ENCODE measurements at places on chromosomes 12 and 14.

DNA sequence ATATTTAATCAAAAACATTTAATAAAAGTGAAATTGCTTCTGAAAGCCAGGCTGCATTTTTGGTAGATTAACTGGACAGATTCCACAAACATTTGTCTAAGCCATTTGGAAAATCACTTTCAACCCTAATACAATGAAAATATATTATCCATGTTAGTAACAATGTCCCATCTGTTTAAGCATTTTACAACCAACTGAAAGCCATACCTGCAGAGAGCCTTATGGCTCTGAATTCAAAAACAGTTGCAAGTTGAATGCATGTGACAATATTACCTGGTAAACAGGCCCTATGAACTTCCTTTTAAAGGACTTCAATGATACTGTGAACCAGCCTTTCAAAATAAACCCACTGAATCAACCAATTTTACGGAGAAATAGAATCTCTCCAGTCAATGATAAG lies 468.1 kb downstream of the BTG1 start:
- no peak for DNase-seq

DNA sequence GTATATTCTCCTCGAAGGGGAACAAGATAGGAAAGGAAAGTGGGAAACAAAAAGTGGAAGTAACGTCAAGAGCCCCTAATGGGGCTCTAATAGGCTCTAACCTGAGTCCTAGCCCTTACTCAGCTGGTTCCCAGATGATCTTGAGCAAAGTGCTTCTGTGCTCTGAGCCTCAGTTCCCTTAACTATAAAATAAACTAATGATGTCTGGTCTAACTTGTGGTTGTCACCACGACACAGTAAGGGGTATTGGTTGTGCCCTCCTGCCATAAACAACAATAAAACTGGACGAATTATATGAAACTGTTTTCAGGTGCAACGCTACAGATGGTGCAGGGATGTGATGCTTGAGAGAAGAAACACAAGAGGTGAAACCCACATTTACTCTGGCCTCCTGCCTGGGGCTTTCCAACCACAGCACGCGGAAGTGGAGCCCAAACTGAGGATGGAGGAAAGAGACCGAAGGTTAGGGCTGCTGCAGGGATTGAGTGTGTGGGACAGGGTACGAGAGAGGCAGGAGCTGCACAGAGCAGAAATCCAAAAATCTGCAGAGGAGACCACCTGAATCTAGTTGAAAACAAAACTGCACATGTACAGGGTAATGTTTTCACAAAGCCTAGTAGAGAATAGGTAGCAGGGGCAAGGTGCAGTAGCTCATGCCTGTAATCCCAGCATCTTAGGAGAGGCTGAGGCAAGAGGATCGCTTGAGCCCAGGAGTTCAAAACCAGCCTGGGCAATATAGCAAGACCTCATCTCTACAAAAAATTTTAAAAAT lies 45.6 kb upstream of the BCL2L14 start:
- DNase-seq = no peak

DNA sequence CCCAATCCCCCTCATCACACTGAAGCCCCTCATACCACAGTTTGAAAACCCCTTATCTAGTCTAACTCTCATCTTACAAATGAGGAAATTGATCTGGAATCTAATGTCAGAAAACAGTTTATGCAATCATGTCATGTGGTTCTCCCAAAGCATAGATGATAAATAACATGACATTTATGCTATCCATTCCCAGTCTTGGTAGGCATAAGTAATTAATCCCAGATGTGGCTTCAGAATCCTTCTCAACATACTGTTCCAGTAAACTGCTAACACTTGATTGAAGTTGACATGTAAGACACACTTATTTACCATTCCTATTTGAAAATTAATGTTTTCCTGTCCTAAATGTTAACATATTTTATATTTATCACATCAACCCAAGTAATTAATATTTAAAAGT lies 168.7 kb downstream of the GALC start:
- no peak for DNase-seq

GRCh38 chr12:106582641-106583230 lies at the start of gene RFX4:
Gene RFX4 (plus strand): TSS chr12:106583004. CDS start chr12:106583321, 317 bp downstream.
- no peak for DNase-seq

- no peak for DNase-seq
Observed at GRCh38 chr12:53097564-53098353, at the start of gene IGFBP6. Gene IGFBP6 (plus strand): TSS chr12:53097667. CDS start chr12:53097718, 51 bp downstream.

DNA sequence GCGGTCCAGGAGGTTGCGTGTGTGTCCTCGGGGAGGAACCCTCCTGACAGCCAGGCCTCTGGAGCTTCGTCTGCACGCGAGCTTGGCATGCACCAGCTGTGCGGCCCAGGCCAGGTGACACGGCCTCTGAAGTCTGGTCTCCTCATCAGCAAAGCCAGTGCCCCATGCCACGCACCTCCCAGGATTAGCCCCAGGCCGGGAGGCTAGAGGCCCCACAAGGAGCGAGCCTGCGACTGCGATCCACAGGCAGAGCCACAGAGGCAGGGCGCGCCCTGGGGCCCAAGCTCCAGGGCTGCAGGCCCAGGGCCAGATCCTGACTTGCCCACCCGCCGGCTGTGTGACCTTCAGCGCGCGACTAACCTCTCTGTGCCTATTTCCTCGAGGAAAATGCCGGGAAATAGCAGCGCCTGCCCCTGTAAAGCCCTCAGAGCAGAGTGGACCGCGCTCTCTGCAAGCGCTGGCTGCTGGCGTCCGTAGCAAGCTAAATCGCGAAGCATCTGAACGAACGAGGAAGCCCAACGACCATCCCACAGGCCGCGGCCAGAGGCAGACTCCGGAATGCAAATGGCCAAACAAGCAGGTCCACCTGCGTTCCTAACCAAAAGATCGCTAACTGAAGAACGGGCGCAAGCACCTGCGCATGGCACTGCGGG lies 492 bp upstream of the BTBD6 start:
- DNase-seq = no peak

DNA sequence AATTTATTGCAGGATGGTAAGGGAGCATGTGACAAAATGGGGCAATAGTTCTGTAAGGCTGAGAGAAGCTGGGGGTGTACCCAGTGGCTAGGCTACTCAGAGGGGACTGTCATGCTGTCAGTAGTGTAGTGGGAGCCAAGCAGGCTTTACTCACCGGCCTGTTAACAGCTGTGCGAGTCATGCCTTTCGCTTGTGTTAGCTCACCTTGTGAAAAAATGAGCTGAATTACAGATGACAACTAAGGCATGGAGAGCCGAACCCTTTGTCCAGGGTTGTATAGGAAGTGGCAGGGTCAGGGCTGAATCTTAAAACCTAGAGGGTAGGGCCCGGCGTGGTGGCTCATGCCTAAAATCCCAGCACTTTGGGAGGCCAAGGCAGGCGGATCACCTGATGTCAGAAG lies 37.9 kb downstream of the SH2B3 start:
- no peak for DNase-seq

DNA sequence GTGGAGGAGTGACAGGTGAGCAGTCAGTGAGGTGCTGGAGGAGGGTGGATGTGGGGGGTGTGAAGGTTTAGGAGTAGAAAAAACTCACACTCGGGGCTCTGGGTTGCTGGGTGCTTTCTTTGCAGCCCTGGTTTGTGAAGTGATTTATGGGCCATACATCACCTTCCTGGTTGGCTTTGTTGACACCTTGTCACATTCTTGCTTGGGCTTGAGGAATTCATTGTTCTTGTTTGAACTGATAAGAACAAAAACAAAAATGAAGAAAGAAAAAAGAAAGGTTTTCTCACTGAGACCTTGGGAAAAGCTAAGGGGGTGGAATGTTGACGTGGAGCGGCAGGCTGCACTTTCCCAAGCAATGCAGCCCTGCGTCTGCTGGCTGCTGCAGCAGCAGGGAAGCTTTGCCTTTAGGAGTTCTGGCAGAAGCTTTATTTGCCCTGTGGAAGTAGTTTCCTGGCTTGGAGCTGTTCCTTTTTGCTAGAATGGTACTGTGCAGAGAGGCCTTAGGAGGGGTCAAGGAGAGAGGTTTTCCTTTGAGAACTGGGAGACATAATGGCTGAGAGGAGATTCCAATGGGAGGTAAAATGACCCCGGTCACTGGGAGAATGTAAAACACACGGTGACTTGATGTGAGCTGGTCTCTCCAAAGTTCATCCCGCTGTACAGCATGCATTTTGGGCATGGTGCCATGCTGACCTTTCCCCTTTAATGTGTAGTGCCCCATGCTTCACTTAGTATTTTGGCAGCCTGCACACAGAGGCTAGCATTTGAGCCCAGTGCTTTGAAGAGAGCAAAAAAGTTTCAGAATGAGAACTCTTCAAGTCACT lies 52.8 kb downstream of the HMGA2 start:
- DNase-seq = peak; percentile 85
